ENCODE measurements at places on chromosomes 5 and 9.
A peak's percentile ranks its signal among the peaks of the same experiment; 100 is the strongest.

DNA sequence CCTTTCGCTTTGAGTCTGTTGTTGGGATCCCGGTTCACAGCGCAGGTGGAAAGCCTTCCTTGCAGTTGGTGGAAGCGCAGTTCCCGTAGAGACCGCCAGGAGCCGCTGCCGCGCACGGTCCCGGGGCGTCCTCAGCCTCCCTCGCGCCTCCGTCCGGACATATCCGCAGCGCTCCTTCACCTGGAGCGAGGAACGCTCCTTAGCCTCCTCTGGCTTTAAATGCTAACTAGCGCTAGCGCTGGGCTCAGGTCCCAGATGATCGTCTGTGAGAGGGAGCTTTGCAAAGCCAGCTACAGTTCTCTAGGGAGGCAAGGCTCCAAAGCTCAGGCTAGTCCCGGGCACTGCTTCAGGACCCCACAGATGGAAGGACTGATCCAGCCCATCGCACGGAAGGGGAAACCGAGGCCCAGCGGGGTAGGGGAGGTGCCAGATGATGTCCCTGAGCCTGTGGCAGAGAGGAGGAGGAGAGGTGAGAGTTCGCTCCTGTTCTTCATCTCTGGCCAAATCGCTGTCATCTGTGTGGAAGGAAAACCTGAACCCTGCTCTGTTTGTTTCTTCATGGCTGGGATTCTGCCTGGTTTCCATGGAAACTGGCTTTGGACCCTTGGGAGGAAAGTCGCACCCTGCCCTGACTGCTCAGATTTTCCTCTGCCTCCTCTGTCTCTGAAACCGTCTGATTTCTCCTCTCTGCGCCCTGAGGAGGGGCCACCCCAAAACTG lies 31.4 kb downstream of the COL15A1 start:
- DNase-seq: peak; percentile 52

DNA sequence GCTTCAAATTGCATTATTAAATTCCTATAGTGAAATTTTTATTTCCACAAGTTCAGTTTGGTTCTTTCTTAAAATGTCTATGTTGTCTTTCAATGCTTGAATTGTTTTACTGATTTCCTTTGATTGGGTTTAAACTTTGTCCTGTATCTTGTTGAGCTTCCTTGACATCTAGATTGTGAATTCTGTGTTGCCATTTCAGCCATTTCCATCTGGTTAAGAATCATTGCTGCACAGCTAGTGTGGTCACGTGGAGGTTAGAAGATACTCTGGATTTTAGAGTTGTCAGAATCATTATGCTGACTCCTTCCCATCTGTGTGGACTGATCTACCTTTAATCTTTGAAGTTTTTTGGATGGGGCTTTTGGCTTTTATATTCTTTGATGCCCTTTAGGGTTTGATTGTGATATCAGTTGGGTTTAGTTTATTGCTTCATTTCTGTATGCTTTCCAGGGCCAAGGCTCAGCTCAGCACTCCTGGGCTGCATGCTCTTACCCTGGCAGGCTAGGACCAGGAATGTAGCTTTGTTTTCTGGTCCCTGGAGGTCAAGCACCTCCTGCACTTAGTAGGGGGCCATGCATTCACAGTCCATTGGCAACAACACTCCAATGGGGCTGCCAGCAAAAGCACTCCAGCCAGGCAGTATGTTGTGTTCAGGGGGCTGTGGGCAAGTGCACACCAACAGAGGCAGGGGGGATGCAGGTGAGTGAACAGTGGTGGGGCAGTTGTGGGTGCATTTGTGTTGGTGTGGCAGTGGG lies 141.4 kb downstream of the PRR16 start:
- peak; percentile 23 for DNase-seq

- DNase-seq: no peak
Measured at GRCh38 chr5:168128111-168128510, 163.3 kb upstream of the WWC1 start.

DNA sequence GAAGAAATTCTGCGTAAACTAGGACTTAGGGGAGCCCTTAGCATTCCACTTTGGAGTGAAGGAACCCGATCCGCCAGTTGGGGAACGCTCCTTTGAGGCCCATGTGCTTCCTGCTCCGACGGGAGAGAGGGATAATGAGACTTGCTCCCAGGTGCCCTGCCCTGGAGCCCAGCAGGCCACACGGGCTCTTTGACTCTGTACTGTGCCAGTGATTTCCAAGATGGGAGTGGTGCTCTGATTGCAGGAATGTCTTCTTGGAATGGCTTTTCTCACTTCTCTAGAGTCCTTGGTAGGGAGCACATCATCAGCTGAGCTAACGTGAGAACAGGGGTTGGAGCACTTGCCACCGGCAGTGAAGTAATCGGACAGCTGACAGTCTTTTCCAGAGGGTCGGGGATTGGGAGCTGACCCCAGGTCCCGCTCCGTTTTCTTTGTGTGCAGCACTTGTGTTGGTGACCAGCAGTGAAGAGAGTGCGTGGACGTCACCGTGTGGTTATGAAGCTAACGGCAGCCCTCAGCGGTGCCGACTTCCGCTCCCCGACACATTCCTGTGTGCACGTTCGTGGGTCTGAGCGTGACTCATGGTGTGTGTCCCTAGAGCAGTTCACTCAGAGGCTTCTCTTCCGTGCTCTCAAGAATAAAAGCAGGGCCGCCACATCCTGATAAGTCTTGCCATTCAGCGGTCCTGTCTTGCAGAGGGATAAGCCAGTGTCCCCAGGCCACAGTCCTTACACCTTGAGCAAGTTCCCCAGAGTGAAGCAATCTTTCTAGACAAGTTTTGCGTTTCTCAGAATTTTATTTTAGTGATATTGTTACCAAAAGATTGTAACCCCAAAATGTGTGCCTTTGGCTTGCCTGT lies 25.6 kb downstream of the ABL1 start:
- peak; percentile 94 for DNase-seq

DNA sequence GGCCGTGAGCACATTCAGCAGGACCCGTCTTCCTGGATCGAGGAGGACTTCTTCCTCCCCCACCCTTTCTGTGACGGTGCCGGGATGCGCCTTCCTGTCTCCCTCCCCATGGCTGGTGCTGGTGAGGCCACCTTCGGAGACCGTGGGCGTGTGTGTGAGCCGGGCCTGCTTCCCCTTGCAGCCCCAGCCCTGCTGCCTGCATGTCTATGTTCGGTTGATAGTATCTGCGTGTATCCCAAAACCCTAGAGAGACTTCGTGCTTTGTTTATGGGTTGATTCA lies 12.8 kb downstream of the CEP72 start:
- no peak for DNase-seq

DNA sequence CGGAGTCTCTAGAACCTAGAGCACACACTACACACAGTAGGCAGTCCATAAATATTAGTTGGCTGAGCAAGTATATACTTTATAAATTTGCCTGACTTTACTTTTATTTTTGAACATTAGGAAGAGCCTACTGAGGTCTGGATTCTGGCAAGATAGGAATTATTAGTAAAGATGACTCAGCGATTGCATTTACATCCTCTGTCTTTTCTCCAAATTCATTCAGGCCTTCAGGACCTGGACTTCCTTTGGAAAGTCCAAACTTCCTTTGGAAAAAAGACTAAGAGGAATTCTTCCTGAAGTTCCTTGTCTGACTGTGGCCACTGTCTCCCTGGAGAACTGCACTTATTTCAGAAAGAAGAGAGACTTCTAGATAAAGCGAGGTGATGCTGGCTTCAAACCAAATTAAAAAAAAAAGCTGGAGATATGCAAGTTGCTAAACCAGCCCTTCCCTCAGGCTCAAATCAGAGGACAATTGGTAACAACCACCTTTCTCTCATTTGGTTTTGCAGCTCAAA lies 251.3 kb downstream of the GAS1 start:
- DNase-seq: peak; percentile 55

DNA sequence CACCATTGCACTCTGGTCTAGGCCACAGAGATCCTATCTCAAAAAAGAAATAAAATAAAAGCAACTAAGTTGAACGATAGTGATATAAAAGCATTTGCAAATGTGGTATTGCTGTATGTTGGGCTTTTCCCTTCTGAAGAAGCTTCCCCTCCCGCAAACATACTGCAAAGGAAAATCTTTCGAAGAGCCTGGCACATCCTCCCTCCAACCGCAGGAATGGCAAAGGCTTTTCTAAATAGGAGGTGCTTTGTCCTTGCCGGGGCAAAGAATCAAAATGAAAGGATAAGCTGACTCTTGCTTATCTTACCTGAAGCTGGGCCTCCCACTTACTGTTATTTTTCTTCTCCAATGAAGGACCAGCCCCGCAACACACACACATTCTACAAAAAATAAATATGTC lies 45.8 kb downstream of the SERINC5 start:
- DNase-seq: no peak

DNA sequence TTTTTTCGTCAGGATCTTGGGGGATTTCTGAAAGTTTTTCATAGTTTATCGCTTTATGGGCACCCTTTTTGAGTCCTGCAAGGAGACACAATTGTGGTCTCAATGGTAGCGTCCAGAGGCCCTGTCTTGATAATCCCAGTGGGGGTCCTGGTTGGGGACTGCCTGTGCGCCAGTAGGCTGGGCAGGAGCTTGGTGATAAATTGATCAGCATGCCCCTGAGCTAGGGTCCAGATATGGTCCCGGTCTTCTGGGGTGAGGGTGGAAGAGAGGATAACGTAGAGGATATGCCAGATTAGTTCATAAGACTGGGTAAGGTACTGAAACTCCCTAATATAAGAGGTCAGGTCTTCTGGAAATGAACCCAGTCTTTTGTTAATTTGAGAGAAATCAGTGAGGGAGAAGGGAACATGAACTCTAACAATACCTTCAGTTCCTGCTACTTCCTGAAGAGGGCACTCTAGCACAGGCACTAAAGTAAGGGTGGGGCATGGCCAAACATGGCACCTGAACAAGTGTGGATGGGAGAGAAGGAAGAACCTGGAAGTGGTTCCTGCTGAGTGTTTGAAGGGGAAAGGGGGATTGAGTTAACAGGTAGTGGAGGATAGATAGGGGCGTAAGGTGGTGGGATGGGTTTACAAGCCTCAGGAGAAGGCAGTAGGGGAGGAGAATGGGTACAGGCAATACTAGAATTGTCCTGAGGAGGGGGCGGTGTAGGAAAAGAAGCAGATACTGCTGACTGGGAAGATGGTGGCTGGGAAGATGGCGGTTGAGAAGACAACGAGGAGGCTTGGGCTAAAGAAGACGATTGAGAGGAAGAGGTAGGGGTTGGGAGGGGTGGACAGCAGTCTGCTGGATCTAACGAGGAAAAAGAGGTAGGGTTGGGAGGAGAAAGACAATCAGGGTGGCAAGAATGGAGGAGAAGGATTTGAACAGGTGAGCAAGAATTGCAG lies 33.8 kb upstream of the ANXA2R start:
- DNase-seq: peak; percentile 43

DNA sequence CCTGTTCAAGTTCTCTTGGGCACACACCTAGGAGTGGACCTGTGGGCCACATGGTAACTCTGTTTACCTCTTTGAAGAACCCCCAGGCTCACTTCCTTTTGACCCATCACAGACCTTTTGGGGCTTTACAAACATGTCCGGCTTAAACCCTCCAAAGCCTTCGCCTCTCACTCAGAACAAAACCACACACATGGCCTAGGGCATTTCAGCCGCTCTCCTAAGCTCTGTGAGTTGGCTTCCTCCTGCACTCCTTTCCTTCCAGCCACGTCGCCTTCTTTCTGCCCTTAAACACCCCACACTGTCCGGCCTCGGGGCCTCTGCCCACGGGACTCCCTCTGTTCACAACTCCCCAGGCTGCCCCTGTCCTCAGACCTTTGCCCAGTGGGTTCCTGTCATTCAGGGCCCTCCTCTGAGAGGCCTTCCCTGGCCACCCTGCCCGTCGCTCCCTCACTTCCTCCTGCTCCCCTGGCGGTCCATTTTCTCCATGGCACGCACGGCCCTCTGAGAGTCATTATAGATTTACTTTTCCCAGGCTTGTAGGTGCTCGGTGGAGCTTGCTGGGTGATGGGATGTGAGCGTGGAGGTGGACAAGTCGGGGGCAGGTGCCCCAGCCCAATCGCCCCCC lies 1.9 kb downstream of the DOK3 start:
- no peak for DNase-seq

GRCh38 chr5:149071756-149072155 lies 8.9 kb upstream of the SH3TC2 start:
- no peak for DNase-seq

DNA sequence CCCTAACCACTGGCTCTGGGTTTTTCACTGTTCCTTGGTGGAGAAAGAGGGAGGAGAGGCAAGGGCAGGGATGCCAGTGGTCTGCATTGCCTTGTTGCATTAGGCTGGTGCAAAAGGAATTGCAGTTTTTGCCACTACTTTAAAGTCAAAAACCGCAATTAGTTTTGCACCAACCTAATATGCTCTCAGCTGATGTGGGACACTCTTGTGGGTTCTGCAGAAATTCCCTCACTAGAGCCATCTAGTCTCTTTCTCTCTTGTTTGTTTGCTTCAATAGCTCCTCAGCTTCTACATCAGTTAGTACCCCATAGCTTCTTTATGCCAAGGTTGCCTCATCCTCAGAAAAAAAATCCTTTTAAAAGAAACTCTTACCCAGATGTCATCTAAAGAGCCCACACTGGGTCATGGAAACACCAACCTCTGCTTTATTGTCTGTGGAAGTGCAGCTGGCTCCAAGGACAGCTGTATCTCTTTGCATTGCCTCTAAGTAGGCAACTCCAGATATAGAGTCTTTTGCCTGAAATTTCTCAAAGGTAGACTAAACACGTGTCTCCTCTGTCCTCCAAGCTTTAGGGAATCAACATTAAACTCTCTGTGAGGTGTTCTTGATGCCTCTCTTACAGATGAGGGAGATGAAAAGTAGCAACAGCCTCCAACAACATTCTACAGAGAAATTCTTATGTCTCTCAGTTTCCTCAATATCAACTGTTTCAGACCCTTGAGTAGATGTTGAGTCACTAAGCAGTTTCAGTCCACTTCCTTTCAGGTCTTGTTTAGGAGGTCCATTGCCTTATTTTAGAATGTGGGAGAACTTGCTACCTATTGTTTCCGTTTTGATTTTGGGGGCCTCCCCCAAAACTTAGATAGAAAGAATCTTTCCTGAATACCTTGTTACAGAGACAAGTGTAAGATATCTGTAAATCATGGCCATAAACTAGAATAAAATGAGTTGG lies 84.9 kb upstream of the MEF2C start:
- DNase-seq: no peak

- DNase-seq: no peak
Measured at GRCh38 chr5:54834121-54834842, 151.1 kb downstream of the ESM1 start.

- DNase-seq: peak; percentile 66
Measured at GRCh38 chr5:139481580-139482049, 943 bp downstream of the STING1 start.

DNA sequence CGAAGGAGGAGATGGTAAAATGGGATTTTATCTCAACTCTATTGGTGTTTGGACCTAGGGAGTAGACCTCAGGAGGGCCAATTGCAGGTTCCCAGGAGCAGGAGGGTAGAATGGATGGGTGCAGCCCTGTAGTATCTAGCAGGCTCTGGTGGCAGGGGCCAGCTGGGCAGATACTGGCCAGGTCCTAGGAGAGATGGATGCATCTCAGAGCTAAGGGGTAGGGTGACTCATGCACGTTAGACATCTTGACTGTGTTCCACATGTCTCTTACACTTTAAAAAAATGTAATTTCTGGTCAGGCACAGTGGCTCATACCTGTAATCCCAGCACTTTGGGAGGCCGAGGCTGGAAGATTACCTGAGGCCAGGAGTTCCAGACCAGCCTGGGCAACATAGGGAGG lies 22.4 kb downstream of the PSD2 start:
- no peak for DNase-seq

Data from HCEC 1CT (cell line).